RWPE2 (cell line): ENCODE measurements at places on chromosomes 3 and 15.

DNA sequence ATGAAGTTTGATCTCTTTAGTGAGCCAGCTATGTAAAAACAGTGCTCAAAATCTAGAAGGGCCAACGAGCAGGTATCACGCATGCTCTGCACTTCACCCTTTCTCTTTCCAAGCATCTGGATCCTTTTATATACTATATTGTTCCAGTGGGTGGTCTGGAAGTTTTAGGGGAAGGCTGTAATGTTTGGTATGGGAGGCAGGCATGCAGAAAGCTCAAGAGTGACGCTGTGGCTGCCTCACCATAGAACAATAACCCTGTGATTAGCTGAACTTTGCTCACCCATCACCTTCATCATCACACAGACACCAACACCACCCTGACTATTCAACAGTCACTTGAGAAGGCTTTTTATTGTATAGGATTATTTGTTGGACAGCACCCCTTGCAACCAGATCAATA lies 81.6 kb downstream of the FBN1 start:
- no peak for DNase-seq

DNA sequence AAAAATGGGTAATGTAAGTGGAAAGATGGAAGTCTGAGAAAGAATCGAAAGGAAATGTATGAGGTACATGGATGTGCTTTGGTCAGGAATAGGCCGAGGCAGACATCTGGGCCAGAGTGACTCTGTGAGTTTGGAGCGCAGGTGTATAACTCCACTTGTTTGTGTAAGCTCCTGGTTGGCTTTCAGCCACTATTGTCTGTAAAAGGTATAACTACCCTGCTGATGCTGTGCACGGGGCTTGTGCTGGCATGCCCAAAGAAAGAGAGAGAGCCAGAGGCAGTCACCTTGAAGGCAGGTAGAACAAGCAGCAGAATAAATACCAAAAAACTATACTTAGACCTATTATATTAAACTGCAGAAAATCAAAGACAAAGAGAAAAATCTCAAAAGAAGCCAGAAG lies 32.7 kb upstream of the CD96 start:
- no peak for DNase-seq

DNA sequence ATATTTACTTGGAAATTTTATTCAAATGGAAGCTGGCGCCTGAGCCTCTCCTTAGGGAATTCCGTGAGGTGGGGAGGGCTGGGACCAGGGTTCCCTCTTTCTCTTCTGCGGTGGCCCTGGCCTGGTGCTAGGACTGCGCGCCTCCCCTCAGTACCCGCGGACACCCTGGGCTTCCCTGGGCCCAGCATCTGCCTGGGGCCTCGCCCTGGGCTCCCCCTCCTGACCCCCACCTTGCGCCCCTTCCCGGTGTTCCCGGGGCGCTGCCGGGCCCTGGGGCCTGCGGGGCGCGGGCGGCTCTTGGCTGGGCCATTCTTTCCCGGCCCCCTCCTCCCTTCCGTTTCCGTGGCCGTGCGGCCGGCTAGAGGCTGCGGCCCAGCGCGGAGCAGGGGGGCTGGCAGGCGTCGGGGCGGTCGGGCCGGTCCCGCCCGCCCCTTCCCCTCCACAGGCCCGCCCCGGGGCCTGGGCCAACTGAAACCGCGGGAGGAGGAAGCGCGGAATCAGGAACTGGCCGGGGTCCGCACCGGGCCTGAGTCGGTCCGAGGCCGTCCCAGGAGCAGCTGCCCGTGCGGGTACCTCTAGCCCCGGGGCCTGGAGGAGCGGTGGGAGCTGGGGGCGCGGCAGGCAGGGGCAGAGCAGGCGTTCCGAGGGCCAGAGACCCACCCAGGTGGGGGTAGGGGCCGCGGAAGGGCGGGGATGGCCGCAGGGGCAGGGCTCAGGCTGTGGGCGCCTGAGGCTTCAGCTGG lies at the start of gene FES:
Gene FES, plus strand, starts transcription at position 529 of the 743 bp plus-strand sequence. CDS start 542 bp downstream, outside the sequence.
- DNase-seq, result peak; percentile 73

- DNase-seq, result no peak
Observed at GRCh38 chr3:129608087-129608935, 1.8 kb upstream of the PLXND1 start.

GRCh38 chr3:85572426-85572825 lies 613.6 kb downstream of the CADM2 start:
- no peak for DNase-seq

- DNase-seq, result no peak
Observed at GRCh38 chr3:47362701-47363100, 18.1 kb upstream of the PTPN23 start.
